ENCODE measurements at places on chromosomes 1 and 21.

DNA sequence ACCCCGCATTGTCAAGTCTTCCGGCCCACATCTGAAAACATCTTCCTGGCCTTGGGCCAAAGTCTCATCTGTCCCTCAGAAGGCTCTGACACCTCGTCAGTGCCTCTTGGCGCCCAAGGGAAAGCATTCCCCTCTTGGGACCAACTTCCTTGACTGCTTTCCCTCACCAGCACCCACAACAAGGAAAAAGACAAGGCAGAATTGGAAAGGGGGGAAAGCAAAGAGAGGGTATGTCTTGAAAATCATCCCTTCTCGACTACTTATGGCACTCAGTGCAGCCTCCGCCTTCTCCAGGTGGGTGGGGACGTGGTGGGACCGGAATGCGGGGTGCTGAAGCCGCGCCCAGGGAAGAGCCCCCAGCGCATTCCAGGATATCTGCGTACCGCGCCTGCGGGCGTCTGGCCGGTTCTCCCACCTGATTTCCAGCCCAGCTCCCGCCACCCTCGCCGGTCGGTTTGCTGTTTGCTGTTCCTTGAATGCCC lies 554 bp upstream of the SLC39A1 start:
- DNase-seq = peak; percentile 34

DNA sequence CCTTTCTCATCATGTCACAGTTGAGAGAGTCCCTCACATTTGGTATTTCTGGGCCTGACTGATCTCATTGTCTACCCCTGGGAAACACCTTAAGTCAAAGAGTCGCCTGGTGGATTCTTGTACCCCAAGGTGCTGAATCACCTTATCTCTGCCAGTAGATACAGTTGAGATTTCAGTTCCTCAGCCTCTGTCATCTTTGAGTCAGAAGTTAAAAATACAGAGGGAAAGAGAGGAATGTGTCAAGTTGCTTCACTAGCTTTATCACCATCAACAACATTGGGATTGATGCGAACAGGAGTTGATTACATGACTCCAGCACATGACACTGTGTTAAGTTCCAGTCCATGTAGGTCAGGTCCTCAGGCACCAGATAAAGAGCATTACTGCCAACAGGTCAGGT lies 513.0 kb downstream of the NUF2 start:
- no peak for DNase-seq

- DNase-seq = no peak
These were observed 266.2 kb downstream of the LMO4 start for GRCh38 chr1:87594736-87595383.

GRCh38 chr1:81559662-81560350 lies 240.9 kb upstream of the ADGRL2 start:
- no peak for DNase-seq

- no peak for DNase-seq
These were observed 16.5 kb upstream of the UTS2 start for GRCh38 chr1:7869136-7869920.

- no peak for DNase-seq
These were observed 647 bp upstream of the SPRR1A start for GRCh38 chr1:152983234-152983633.

DNA sequence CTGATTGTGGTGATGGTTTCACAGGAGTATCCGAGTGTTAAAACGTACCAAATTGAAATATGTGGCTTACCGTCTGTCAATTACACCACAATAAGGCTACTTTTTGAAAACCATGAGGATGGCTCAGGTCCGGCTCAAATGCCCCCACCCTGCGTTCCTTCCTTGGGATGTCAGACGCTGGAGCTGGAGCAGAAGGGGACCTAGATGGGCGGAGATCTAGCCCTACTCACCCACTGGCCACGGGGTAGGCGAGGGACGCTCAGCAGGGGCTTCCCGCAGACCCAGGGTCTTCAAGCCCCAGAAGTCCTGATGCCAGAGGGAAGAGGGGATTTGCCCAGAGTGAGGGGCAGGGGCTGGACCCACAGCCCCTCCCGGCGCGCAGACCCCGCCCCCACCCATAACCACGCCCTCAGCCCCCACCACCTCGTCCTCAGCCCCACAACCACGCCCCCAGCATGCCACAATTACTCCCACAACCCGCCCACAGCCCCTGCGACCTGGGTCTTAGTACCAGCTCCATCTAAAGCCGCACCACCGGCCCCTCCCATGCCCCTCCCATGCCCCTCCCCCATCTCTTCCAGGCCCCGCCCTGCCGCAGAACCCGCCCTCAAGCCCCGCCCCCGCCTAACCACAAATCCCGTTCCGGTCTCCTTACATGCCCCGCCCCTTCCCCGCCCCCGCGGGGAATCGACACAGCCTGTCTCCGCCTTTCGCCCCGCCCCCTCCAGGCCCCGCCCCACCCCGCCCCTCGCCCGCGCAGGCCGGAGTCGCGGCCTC lies at the start of gene LRRC3:
LRRC3 (plus strand) TSS at position 764 of the 777 bp plus-strand sequence. CDS start 1,135 bp downstream, outside the sequence.
- DNase-seq = peak; percentile 28

GRCh38 chr21:41678016-41678923 lies 88.6 kb downstream of the RIPK4 start:
- no peak for DNase-seq

- DNase-seq = no peak
These were observed 717.9 kb upstream of the CXADR start for GRCh38 chr21:16794950-16795349.

- no peak for DNase-seq
These were observed 49.1 kb upstream of the SCMH1 start for GRCh38 chr1:41291195-41291594.

DNA sequence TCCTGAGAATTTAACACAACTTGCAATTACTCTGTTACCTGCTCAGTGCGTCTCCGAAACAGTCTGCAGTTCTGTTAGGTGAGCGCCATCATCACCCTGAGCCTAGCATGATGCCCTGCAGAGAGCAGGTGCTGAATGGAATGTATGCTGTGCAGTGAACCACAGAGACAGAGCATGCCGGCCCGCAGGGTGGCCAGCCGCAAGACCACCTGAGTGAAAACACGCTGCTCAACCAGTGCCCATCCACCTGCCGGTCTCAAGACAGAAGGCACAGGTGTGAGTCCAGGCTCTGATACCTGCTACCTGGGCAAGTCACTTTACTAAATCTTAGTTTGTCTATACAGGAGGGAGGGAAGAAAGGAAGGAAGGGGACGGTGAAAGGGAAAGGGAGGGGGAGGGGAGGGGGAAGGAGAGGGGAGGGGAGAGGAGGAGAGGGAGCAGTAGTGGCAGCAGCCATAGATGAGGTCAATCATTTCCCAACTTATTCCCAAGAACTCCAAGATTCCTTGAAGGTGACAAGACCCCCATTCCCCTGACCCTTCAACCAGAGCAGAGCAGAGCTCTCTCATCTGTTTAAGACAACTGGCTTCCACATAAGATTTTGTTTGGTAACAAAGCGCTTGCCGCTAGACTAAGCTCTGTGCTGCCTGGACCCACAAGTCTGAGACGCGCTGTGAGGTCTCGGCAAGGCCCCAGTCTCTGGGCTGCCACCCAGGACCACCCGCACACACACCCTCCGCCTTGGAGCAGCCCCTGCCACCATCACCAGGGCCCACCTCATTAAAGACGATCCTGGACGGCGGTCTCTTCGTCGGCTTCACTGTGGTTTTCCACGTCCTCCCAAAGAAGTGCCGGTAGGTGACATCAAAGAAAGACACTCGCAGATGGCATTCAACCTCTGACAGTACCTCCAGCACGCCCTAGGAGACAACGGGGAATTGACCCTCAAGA lies 14.5 kb downstream of the NPHP4 start:
- no peak for DNase-seq

- no peak for DNase-seq
These were observed 3.9 kb downstream of the BCAR3 start for GRCh38 chr1:93677729-93678128.

DNA sequence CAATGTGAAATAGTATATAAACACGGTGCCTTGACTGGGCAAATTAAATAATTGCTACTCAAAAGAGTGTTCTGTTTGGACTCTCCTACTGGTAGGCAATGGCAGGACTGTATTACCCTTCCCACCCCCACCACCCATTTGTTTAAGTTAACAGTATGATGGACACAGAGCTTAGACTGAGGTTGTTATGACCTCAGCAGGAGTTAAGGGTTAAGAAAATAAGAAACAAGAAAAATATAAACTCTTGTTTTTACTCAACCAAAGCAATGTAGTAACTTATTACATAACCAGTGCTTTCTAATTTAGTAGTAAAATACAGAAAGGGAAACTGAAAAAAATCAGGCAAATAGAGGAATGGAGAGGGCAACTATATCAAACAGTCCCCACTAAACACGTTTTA lies 19.9 kb upstream of the SERPINC1 start:
- no peak for DNase-seq

DNA sequence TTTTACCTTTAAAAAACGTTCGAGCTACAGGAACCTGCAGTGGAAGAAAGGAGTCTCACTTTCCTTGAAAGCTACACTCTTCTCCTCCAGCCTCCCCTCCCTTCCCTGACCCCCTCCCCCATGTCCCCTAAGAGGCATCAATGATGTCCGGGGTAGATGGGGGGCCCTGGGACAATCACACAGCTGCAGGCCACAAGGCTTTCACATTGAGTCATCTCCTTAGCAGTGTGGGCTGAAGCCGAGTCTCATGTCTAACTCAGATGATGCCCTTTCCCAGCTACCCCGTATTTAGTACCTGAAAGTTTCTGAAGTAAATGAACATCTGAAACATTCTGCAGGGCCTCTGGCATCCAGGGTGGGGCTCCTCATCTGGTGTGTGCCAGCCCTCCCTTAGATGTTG lies 6.3 kb upstream of the GPR25 start:
- no peak for DNase-seq

GRCh38 chr1:9835758-9836631 lies 12.2 kb upstream of the CLSTN1 start:
- no peak for DNase-seq

DNA sequence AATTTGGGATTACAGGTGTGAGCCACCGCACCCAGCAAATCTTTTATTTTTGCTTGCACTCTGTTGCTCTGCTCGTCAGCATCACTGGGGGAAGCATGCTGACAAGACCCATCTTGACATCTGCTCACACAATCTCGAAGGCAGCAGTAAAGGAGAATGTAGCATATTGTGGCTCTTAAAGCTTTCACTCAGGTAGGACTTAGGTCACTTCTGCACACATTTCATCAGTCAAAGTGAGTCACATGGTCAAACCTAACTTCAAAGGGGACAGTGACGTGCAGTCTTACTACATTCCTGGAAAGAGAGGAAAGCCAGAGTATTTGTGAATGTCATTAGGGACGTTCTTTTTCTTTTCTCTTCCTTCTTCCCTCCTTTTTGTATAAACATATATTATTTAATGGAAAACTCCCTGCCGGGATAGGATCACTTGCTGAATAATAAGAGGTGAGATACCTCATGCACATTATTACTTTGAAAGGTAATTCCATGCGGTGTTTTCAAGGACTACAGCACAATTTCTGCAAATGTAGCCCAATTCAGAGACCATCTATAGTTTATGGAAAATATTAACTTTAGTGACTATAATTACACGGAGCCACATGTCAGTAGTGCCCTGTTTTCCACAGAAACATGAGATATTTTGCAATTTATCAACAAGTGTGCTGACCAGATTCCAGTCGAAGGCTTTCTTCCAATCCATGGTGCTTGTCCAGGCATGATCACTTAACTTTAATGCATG lies 19.3 kb upstream of the ACBD6 start:
- no peak for DNase-seq

GRCh38 chr21:36023092-36023480 lies 37.2 kb downstream of the SETD4 start:
- DNase-seq = no peak

DNA sequence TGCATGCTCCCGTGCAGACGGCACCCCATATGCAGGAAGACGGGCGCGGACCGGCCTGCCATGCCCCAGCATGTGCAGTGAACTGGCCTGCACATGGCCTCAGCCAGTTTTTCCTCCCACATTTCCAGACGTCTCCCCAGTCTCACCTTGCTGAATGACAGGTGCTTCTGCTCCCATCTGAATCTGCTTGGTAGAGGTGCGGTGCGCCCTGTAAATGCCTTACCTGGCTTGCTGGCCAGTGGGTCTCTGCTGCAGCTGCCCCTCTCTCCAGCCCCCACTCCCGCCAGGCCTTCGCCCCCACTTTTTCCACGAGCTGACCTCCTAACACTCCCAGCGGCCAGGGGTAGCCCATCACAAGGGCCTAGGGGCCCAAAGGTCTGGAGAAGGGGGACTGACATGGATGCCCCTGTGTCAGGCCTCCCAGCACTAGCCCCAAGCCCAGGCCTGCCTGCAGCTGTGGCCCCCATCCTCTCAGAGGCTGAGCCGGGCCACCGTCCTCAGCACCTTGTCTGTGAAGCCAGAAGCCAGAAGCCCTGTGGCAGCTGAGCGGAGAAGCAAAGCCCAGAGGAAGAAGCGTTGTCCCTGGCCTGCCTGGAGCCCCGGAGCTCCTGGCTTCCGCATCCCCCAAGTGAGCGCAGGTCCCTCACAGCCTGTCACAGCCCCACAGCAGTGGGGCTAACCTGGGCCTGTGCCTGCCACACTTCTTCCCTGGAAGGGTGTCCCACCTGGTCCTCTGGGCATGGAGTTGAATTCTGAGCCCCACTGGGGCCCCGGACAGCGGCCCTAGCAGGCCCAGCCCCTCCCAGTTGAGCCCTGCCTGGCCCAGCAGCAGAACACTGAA lies 3.7 kb upstream of the SLC19A1 start:
- DNase-seq = no peak

GRCh38 chr1:16158993-16159831 lies 3.3 kb upstream of the EPHA2 start:
- no peak for DNase-seq

- peak; percentile 9 for DNase-seq
These were observed 26.1 kb downstream of the SLC6A17 start for GRCh38 chr1:110176299-110176956.

GRCh38 chr21:41258617-41259016 lies 58.0 kb upstream of the FAM3B start:
- no peak for DNase-seq

DNA sequence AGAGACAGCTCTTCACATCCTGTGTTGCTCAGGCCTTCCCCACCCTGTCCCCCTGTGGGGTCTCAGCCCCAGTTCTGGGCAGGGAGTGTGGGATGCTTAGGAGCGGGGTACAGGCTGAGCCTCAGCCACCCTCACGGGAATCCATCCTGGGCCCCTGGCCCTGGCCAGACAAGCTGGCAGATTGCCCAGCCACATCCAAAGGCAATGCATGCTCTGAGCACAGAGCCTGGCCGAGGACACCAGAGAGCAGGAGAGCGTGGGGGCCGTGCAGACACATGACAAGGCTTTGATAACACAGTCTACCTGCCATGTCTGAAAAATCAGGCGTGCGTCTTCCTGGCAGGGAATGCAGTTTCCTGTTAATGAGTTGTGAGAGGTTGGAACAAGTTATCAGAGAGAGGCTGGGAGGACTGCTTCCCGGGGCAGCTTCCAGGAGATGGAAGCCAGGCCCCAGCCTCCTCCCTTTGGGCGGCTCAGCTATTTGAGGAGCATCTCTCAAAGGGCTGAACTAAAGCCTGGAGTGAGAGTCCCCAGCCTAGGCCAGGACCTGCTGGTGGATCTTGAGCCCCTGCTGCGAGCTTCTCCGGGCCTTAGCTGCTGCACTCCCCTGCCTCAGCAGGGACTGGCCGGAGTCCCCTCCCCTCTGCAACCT lies 72.2 kb upstream of the SELENON start:
- peak; percentile 65 for DNase-seq

- DNase-seq = no peak
These were observed 26.1 kb downstream of the IRF2BP2 start for GRCh38 chr1:234583755-234584419.
